ENCODE measurements at places on chromosomes 4 and X.

DNA sequence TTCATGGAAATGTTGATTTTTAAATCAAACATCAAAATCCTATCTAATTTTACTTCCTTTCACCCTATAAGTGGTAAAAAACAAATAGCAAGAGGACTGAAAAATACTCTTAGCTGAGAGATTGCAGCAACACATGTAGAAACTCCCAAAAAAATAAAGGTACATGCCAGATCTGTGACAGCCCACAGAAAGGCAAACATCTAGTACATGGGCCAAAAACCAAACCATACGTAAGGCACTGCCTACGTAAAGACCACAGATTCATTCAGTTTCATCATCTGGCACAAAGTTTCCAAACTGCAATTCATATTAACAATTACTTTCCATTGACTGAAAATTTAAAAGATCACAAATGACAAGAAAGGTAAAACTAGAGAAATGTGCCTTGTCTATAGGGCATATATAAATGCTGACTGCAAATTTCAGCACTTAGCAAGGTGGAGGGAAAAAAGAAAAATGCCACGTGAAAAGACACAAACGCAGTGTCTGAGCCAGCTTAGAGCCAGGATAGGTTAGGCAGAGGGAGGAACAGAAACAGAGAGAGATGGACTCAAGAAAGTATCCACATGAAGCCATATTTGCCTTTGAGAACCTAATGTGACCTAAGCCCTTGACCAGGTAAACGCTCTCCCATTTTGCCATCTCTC lies 88.1 kb downstream of the TSPAN5 start:
- DNase-seq, result no peak

- no peak for DNase-seq
Measured at GRCh38 chr4:41215155-41215554, 813 bp upstream of the APBB2 start.

DNA sequence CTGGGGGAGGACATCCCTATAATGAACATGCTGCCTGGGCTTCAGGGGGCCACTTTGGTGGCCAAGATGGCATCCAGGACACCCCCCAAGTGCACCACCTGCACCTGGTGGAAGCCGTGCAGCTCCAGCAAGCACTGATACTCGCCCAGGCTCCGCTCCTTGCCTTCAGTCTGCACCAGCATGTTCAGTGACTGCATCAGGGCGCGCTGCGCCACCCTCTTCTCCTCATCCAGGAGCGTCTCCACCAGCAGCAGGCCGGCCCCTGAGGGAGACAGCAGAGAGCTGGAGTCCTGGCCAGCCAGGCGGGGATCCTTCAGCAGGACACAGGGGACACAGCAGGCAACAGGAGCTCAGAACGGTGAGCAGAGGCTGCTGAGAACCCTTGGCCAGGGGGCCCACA lies 11.3 kb upstream of the SLC25A6 start:
- no peak for DNase-seq

DNA sequence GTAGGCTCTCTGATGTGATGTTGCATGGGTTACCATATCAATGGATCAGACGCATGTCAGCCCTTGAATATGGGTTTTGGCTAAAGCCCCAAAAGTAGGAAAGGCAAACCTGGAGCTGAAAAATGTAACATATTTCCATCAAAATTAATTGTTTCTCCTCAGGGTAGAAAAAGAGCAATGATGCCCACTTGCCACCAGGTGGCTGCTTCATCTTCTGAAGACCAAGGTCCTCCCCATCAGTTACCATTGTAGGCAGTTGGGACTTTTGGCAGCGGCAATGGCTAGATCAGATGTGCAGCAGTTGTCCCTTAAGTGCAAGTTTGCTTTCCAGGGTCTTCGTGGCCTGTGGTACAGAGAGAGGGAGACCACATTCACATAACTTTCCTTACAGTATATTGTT lies 118.2 kb downstream of the NAF1 start:
- DNase-seq, result no peak

- DNase-seq, result no peak
Measured at GRCh38 chr4:1983846-1984405, 24.8 kb downstream of the NELFA start.

DNA sequence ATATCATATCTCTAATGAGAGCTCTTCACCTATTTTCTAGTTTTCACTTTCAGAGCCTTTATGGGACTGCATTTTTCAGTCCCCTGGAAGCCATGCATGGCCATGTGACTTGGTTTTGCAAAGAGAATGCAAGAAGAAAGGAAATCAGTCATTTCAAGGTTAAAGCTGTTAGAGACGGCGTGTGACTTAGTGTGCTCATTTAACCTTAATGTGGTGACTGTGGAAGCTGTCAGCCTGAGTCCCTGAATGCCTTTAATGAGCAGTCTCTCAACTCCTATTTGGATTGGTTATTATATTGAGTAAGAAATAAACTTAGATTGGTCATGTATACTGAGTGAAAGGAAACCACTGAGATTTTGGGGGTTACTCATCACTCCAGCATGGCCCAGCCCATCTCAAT lies 212.7 kb downstream of the KCNIP4 start:
- no peak for DNase-seq

- DNase-seq, result no peak
Measured at GRCh38 chr4:44342800-44343199, 105.8 kb downstream of the KCTD8 start.

GRCh38 chr4:171948038-171948437 lies 134.8 kb downstream of the GALNTL6 start:
- no peak for DNase-seq

DNA sequence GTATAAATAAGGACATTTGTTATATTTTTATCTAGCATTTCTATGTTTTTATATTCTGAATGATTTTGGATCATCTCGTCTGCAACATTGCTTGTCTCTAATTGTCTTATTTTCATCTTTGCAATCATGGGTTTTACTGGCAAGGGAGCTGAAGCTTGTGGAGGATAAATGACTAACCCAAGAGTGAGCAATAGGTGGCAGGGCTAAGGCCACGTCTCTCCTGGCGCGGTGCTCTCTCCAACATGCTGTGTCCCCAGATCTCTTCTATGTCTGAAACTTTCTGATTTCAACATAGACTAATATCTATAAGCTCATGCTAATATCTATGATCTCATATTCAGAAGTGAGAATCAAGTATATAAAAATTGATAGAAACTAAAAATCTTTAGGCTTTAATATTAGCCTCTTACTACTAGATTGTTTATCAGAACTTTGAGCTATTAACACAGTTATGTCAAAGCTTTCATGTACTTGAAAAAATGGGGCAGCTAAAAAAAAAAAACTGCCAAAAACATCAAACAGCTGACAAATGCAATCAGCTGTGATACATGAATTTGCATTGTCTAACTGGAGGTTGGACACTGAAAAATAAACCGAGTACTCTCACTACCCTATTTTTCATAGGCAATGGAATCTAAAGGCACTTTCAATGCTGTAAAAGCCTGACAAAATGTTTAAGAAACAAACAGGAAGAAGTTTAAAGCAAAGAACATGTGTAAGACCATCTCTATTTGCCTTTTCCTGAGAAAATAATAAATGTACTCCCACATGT lies 169.2 kb downstream of the TMA16 start:
- peak; percentile 14 for DNase-seq

All from trophoblast cell (in vitro differentiated cells and primary cell).